ENCODE measurements at places on chromosomes 2 and 18. TPM values are rescaled to one million over a fixed set of nuclear protein-coding genes. Genes with fewer than 3 reads are reported as not detected.

DNA sequence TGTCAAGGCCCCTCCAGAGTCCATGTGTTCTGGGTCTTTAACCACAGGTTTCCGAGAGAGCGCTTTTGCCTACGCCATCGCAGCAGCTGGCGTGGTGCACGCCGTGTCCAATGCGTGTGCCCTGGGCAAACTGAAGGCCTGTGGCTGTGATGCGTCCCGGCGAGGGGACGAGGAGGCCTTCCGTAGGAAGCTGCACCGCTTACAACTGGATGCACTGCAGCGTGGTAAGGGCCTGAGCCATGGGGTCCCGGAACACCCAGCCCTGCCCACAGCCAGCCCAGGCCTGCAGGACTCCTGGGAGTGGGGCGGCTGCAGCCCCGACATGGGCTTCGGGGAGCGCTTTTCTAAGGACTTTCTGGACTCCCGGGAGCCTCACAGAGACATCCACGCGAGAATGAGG is 9.3 kb downstream of the WNT10A start:
- DNase-seq = no peak

- no peak for DNase-seq
Observed at GRCh38 chr2:128640845-128641360, 322.2 kb upstream of the HS6ST1 start.

GRCh38 chr2:134276381-134277172 is 22.7 kb downstream of the MGAT5 start:
- DNase-seq = peak; percentile 12

- no peak for DNase-seq
Observed at GRCh38 chr18:65721619-65722018, 29.2 kb upstream of the CDH7 start.

DNA sequence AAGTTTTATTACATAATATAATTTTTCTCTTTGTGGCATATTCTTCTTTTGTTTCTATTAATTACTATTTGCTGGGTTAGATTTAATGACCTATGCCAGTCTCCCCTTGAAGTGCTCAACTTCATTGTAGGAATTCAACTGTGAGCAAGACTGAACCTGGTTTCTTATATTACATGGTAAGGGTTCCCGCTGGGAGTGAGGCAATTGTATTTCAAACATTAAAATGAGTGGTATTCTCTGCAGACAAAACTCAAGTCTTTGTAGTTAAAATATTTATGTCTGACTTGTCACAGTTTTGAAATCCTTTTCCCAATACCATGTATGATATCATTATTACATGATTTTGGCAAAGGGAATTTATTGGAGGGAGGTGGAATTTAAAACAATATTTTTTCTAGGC is 278.7 kb downstream of the GULP1 start:
- DNase-seq = no peak

DNA sequence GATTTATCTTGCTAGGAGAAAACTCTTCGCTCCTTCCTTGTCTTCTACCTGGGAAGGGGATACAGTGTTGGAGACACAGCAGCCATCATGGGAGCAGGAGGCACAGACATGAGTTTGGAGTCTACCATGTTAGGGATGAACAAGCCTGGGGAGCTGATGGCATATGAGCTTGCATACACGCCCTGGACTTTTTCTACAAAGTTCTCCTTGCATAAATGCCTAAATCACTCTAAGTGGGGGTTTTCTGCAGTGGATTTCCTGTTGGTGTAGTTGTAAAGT is 3.6 kb upstream of the HS1BP3 start:
- no peak for DNase-seq

DNA sequence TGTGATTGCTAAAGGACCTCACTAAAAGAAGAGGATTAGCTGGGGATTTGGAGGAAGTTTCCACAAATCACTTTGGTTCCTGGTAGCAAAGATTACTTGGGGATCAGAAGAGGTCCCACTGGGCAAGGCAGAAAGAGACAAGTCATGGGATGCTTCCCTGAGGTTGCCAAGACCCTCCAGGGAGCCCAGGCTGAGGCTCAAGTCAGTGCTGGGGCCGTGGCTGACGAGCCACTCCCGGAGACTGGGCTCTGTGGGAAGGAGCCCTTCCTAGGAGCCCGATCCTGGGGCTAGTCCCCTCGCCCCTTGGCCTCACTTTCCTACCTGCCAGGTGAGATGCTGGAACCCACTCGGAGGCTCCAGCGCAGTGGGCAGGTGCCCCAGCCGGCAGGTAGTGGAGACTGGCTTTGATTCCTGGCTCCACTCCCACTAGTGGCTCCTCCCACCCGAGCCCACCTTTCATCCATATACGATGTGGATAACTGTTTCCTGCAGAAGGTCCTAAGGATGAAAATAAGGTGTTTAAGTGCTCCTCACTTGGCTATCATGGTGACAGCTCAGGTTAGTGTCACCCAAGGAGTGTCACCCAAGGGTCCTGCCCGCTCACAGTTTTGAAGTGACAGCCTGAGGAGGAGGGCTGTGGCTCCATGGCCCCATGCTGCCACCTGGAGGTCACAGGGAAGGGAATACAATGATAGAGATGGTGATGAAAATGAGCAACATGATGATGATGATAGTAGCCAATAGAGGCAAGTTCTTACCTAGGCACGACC is 100.5 kb downstream of the CAPN13 start:
- no peak for DNase-seq

DNA sequence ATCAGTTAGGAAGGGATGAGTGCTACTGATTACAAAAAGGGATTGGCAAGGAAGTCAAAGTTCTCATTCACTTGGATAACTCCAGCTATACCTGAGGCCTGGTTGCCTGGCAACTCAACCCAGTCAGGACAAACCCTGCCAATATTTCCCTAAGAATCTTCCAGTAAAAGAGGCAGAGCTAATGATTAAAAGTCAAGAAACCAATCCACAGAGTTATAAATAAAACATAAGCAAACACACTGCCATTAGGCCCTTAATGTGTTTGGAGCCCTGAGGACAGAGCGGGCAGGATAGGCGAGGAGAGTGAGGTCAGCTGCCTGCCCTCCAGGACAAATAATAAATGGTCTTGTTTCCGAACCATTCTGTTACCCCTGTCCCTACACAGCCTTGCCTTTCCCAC is 215.6 kb upstream of the NABP1 start:
- DNase-seq = no peak

GRCh38 chr2:71006955-71007799 is 12.5 kb upstream of the TEX261 start:
- no peak for DNase-seq

DNA sequence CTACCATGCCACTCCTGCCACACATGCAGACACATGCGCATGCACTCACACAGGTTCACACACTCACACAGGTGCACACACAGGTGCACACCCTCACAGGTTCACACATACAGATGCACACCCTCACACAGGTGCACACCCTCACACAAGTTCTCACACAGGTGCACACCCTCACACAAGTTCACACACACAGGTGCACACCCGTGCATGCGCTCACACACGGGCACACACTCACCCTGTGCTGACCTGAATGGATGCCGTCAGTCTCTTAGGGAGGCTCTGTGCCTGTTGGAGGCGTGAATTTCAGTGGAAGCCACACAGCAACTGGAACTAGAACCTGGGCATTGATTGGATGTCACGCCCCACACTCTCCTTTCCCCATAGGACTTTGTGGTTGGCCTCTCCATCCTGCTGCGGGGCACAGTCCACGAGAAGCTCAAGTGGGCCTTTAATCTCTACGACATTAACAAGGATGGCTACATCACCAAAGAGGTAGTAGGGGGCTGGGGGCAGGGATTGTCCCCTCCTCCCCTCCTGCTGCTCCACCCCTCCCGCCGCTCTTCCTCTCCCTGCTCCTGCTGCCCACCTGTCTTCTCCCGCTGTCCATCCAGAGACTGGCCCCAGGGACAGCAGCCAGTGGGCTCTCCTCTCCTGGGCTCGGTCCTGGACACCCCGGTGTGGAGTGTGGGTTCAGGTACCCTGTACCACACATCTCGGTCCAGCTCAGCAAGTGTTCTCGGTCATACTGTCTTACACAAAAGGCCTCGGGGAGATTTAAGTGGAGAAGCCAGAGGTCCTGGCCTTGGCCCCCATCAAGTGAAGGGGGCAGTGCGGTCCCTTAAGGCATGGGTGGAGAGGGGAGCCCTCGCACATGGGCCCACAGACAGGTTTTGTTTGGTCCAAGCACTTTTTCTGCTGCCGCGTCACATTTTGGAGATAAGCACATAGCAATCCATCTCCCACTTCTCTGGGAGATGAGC is 21.0 kb upstream of the FAHD2A start:
- DNase-seq = no peak

DNA sequence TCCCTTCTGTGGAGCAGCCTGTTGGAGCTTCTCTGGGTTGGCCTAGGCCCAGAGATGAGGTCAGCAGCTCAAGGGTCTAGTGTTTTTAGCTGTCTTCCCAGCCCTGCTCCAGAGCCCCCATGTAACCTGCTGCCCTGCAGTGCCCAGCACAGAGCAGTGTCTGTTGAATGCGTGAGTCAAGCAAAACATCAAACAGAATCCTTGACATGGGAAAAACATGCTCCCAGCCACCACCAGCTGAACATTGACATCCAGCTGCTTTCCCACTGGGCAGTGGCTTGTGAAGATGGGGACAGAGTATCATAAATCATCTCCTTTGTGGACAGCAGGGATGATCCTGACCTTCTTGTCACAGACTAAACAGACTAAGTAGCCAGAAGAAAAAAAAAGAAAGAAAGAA is 22.6 kb downstream of the IMPA2 start:
- no peak for DNase-seq

DNA sequence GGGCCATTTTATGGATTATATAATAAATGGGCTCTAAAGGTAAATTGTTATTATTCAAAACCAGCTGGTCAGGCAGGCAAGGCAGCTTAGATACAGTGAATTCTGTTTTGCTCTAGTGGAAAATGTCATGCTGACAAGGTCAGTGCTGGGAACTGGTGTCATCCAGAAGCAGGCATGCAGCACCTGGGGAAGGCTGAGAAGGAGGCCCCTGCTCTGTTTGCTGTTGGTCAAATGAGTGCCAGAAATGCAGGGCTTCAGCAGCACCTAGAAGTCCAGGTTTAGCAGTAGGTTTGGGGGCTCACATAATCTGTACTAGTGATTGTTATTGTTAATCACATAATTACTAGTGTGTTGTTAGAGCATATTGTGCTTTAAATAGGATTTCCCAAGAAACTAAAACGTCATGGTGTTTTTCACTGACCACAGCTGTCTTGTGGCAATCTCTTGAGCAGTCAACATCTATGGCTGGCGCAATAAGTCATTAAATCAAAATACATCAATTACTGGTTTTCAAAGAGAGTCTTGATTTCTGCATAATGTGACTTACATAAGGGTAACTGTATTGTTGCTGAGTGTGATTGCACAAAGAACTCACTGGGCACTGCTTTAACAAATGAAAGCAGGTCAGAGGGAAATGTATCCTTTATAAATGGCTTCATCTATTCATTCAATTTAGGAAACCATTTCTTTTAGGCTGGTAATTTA is 99.1 kb downstream of the MYO3B start:
- no peak for DNase-seq

- no peak for DNase-seq
Observed at GRCh38 chr18:31402026-31402373, 25.4 kb downstream of the DSG4 start.

DNA sequence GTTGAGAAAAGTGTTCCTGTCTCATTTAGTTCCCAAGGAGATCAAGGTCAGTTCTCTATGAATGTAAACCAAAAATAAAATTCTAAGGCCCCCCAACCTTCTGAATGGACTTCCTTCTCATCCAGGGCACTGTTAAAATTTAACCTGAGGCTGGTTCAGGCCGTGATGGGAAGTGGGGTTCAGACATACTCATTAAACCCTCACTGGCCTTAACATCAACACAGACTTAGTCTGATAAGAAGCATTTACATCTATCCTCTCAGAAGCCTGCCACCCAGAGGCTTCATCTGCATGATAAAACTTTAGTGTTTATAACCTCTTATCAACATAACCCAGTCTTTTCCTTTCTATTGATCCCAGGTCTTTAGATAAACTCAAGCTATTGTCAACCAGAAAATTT is 22.4 kb downstream of the ITSN2 start:
- DNase-seq = no peak

- DNase-seq = no peak
Observed at GRCh38 chr18:1412655-1413322, 508.1 kb downstream of the ADCYAP1 start.

DNA sequence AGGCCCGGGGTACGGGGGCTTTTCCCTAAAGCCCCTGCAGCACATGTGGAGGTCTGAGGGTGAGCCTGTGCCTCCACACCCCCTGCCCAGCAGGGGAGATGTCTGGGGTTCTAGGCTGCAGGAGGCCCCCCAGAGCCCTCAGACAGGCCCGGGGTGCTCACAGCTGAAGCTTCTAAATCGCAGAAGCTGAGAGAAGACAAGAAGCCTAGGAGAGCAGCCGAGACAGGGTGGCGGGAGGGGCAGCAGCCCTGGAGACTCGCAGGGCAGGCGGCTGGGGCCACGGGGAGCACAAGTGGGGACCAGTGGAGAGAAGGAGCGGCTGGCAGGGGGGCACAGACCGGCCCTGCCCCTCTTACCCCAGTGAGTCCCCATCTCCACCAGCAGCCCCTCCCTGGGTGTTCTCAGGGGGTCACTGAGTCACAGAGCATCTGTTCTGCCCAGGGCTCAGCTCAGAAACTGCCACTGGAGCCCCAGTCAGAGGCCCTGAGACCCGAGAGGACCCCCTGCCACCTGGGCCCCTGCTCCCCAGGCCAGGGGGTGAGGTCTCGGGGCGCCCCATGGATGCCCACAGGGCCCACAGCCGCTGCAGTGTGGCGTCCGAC is 26.1 kb downstream of the GPC1 start:
- DNase-seq = no peak

DNA sequence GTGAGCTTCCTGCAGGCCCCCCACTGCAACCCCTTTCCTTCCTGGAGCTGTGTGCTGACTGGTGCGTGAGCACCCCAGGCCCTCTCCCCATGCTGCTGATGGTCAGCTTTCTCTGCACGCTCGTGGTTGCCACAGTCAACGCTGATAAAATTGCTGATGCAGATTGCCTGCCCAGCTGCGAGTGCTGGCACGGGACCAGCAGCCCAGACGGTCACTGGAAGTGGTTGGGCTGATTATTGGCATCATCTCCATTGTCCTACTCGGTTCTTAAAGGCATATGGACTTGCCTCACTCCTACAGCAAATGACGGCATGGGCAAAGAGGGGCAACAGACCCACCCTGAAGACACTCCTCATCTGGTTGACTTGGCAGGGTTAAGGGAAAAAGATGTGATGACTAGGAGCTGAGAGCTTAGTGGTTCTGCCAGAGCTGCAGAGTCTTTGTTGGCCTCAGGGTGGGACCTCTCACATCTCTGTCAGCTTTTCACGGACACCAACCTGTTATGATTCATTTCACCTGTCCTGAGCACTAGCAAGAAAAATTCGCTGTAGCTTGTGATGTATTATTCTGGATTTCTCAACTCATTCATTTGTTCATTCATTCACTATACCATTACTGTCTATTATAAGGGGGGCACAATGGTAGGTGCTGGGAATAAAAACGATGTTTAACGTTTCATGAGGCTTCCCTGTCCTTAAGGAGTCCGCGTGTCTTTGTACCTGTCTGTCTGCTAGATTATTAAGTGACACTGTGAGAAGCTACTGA is 38.4 kb downstream of the PAX8 start:
- DNase-seq = peak; percentile 98

- DNase-seq = no peak
Observed at GRCh38 chr2:184449760-184450159, 148.6 kb upstream of the ZNF804A start.

Gene CYP27A1
- 0.44 TPM for total RNA-seq

Gene DOCK10
- total RNA-seq = 8.7 TPM

Gene FBXO15
- total RNA-seq = 0.56 TPM

Gene LBX2
- total RNA-seq = 0.61 TPM

Gene C2orf80
- total RNA-seq = not detected

Gene CDKL4
- total RNA-seq = not detected

Gene SCG2
- 0.14 TPM for total RNA-seq

Gene SNED1
- total RNA-seq = not detected

Gene CD8B
- total RNA-seq = not detected

Gene DCDC2C
- total RNA-seq = not detected

Gene PLCD4
- total RNA-seq = 4.0 TPM

Gene REEP1
- total RNA-seq = 0.14 TPM
